Ecto neural progenitor cell (in vitro differentiated cells): ENCODE measurements at places on chromosomes 3 and 15.

DNA sequence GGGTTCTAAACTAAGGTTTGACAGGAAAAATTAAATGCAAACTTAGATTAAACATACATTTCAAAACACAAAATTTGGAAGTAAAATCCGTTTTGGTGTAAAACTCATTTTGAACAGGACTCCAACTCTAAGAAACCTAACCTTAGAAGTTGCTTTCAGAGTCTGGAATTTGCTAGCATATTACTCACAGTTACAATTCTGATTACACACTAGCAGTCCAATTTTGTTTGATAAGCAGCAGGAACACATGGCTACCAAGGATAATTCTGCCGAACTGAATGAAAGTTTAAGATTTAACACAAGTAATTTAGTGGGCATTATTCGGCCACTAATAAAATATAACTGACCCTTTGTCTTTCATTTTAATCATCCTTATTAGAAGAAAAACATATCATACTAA is 49.6 kb downstream of the FRMD5 start:
- DNase-seq: no peak

- DNase-seq: peak; percentile 60
These were observed 204.9 kb downstream of the CNTN4 start for GRCh38 chr3:2303566-2303965.

DNA sequence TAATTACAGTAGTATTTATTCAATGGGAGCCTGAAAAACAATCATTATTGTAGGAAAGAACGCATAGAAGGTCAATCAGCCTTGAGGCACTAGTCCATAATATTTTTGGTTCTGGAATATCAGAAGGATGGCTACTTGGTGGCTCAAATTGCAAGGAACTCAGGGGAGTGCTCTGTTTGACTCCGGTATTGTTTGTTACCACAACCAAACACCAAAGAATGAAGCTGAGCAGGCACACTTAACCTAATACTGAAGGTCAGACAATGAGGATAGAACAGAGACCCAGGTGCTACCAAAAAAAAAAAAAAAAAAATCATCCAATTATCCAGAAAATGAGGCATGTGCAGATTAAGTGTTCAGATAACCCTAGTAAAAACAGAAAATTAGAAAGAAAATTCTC is 11.1 kb upstream of the SATB1 start:
- DNase-seq: no peak

GRCh38 chr15:74394090-74394846 is 26.8 kb upstream of the CYP11A1 start:
- DNase-seq: no peak

GRCh38 chr3:47685037-47685436 is 96.7 kb downstream of the SMARCC1 start:
- no peak for DNase-seq

DNA sequence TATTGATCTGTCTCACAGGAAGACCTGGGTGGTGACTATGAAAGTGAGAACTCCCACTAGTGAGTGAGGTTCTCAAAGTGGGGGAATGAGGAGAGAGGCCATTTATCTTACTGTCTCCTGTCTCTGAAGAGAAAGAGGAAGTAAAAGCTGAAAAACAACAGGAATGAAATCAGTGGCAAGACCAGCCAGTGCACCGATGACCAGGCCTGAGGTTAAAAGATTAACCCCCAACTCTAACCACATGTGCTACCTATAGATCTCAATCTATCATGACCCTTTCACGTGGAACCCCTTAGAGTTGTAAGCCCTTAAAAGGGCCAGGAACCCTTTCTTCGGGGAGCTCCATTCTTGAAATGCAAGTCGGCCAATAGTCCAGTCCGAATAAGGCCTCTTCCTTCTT is 239.3 kb upstream of the CNTN6 start:
- no peak for DNase-seq

GRCh38 chr3:15438983-15439382 is 11.6 kb downstream of the EAF1 start:
- DNase-seq: no peak

- no peak for DNase-seq
These were observed 8.7 kb downstream of the RAB7A start for GRCh38 chr3:128734523-128735189.

DNA sequence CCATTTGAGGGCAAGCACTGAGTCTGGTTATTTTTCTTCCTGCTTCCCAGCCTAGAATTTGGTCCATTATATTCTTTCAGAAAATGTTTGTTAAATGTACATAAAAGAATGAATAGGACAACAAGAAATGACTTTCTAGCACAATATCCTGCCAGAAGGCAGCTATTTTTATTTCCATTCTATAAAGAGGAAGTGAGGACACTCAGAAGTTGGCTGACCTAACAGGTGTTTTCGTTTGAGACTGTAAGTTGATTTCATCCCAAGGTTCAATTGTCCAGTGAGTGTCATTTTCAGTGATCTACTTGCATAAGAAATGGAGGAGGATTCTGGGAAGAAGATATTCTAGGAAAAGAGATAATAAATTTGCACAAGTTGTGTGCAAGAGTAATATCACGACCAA is 191.9 kb upstream of the POU1F1 start:
- no peak for DNase-seq

DNA sequence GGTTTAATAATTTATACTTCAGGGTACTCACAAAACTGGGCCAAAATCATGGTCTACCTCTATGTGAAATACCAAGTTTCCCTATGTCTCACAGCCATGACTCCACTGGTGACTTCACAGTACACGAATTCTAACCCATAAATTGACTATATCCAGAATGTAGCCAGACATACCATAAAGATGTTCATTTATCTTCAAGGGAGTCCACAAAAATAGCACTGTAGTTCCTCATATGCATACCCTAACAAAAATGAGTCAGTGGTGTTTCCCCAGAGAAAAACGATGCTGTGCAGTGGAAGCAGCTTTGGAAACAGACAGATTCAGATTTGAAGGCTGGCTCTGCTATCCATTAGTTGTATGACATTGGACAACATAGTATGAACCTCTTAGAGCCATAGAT is 438.8 kb downstream of the FHIT start:
- no peak for DNase-seq

GRCh38 chr15:39746176-39746575 is 36.5 kb downstream of the FSIP1 start:
- DNase-seq: no peak

DNA sequence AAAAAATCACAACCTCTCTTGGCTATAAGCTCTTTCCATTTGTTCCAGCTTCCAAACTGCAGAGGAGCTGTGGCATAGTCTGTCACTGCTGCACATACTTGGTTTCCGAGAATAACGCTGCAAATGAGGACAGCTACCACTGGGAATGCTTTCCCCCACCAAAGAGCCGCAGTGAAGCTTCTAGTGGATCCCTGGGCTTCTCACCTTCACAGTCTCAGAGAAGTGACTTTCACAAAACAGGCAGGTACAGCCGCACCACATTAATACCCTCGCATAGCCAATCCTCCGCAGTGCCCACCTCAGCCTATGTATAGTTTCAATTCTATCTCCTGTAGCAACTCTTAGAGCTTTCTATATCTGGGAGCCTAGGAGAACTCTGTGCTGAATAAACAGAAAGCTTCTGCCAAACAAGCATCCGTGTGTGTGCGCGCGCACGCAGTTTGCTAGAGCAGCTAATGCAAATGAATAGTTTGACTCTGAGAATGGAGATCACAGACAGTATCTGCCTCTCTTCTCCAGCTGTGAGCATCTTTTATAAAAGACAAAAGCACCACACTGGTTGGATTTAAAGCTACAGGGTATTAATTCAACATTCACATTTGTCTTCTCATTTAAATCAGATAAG is 81.9 kb upstream of the PLXND1 start:
- peak; percentile 83 for DNase-seq

DNA sequence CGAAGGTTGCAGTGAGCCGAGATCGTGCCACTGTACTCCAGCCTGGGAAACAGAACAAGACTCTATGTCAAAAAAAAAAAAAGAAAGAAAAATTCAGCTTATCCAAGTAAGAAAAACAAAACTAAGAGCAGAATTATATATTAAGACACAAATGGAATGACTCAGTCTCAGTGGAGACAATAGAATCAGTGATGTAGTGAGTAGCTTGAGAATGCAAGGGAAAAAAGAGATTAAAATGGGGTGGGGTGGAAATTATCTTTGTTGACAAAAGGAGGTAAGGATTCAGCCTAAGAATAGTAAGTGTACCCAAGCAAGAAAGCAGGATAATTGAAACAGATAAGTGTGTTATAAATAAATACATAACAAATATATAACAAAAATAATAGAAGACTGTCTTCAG is 70.7 kb downstream of the BLM start:
- DNase-seq: no peak

DNA sequence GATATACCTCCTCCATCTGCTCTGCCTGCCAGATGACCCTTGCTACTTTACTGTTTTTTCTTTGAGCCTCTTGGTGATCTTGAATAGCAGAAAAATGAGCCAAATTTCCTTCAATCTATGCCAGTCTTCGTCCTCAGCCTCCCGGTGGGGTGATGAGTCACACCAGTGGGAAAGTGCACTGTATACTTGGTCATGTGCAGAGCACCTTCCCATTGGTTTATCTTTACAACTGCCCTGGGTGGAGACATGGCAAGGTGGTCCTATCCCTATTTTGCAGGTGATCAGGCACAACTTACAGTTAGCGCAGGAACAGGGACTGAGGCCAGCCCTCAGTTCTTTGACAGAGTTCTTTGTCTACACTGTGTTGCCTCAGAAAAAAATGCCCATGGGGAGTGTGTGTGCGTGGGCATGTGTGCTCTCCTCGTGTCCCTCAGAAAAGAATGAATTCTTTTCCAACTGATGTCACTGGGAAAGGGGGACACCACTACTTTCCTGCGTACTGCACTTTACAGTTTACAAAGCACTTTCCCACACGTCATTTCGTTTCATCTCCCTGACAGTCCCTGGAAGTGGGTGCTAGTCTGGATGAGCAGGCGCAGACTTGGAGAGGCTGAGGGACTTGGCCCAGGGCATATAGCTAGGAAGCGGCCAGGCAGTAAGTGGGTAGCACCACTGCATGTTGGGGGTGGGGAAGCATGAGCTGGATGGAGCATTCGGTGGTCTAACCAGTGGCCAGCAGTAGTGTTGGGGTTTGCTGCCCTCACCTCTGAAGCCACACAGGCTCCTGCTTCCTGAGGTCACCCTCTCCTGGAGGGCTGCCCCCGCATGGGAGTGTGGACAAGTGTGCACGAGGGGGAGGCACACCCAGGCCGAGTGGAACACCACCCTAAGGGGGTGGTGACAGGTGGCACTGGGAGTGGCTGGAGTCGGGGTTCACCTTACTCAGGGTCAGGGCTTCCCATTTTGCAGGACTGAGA is 24.1 kb downstream of the SMAD3 start:
- DNase-seq: peak; percentile 43

DNA sequence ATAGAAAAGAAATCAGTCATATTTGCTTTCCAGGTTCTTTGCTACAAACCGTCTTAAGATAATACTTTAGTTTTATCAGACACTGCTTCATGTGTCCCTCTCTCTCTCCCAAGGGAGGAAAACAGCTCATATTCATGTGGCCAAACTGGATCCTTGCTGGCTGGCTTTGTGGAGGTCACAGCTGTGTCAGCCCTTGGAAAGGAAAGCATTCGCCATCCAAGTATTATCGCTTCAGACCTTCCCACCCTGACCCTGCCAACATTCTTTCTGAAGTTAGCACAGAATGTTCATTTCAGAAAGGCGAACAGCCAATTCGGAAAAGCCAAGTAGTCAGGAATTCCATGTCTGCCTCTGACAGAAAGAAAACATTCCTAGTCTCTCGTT is 213.6 kb downstream of the FEZF2 start:
- no peak for DNase-seq

GRCh38 chr15:101049282-101049681 is 130.1 kb downstream of the LRRK1 start:
- DNase-seq: peak; percentile 44

DNA sequence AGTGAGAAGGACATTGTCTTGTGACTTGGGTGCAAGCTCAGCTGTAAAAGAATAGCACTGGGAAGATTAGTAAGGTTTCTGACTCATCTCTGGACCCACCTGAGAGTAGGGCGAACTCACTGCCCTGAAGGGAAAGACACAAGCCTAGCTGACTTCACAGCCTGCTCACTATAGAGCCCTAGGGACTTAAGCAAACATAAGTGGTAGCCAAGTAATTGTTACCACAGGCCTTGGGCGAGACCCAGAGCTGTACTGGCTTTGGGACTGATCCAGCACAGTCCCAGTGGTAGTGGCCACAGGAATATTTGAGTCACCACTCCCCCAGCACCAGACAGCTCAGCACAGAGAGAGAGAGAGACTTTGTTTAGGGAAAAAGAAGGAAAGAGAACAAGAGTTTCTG is 429.9 kb downstream of the TBL1XR1 start:
- DNase-seq: no peak

GRCh38 chr3:18780959-18781358 is 355.8 kb upstream of the SATB1 start:
- DNase-seq: no peak

GRCh38 chr15:90596943-90597342 is 67.2 kb downstream of the CRTC3 start:
- no peak for DNase-seq
